CD8-positive, alpha-beta T cell (primary cell): ENCODE measurements at places on chromosomes 11 and 22.

GRCh38 chr22:41092023-41092817 lies at the start of gene EP300:
Gene EP300, plus strand, starts transcription at chr22:41092592. Its CDS starts 413 bp downstream, at chr22:41093005.
- peak; percentile 88 for DNase-seq

DNA sequence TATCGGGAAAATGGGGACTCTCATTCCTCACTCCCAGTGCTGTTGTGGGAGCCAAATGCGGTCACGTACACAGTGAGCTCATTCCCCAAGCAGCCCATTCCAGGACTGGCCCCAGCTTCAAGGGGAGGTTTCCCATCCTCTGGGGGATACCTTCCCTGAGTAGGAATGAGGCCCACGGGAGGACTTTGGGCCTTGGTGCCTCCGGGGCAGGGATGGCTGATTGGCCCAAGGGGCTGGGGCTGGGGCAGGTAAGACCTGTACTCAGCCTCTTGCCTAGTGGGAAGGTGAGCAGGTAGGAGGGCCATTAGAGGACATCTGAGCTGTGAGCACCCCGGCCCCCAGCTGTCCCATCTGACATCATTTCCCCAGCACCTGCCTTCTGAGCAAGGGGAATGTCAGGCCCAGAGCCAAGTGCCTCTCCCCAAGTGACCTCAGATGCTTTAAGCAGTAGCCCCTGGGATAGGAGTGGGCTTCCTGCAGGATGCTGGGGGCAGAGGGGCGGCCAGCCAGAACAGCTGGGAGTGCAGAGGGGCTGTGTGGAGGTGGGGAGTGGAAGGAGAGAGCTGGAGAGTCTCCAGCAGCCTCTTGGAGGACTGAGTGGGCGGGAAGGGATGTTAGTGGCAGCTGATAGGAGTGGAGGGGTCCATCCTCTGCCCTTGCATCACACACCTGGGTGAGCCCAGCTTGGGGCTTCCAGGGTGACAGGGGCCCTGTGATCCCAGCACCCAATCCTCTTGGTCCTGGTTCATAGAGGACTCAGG lies 58.4 kb downstream of the CD82 start:
- DNase-seq = no peak

DNA sequence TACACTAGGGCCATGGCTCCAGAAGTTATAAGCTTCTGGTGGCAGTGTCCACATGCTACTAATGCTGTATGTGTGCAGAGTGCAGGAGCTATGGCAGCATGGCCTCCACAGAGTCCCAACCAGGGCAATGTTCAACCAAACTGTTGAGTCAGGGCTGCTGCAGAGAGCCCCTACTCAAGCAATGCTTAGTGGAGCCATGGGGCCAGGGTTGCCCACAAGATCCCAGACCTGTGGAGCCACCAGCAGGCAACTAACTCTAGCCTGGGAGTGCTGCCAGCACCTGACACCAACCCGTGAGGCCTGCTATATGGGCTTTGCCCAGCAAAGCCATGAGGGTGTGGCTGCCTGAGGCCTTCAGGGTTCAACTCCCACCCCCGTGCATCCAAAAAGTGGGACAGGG lies 655.2 kb downstream of the TBC1D22A start:
- DNase-seq = no peak

DNA sequence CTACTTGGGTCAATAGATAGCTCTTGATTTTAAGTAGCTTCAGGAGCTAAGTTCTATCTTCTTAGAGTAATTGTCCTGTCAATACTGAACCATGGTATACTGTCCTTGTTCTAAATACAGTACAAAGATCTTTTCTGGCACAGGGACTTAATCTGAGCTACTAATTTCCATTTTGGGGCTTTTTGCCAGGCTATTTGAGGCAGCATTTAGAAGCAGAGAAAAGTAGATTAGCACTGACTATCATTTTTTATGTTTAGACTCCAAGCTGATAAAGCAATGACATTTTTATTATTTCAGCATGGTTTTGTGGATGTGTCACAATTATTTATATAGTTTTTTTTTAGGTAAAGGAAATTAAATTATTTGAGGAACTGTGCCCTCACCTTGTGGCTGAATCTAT lies 163.2 kb downstream of the FAT3 start:
- DNase-seq = no peak

- DNase-seq = no peak
These were observed 76.6 kb downstream of the MYO18B start for GRCh38 chr22:25818541-25818940.

GRCh38 chr22:18145676-18146388 lies 4.1 kb upstream of the USP18 start:
- no peak for DNase-seq

DNA sequence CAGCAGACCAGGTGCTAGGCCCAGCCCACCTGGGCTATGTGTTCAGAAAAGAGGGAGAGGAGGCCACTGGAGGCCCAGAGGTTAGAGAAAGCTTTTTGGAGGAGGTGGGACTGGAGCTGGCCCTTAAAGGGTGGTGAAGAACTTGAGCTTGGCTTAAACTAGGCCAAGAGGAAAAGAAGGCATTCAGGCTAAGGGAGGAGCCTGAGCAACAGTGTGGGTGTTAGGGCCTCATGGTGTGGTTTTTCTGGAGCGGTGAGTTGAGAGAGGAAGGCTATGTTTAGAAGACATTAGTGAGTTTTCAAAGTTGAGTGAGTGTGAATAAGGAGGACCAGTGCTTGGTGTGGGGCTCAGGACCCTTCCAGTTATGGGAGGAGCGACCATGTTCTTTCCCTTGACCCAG lies 6.2 kb downstream of the TAF6L start:
- DNase-seq = no peak

GRCh38 chr11:76617553-76618265 lies 52.8 kb downstream of the LRRC32 start:
- DNase-seq = no peak

- DNase-seq = no peak
These were observed 125.0 kb downstream of the RASSF10 start for GRCh38 chr11:13134066-13134465.

- no peak for DNase-seq
These were observed 51.8 kb downstream of the C11orf71 start for GRCh38 chr11:114348200-114349191.

- no peak for DNase-seq
These were observed 29.6 kb upstream of the SNX19 start for GRCh38 chr11:130945896-130946295.

GRCh38 chr11:128528294-128528693 lies 59.1 kb downstream of the ETS1 start:
- no peak for DNase-seq

GRCh38 chr22:35921777-35922176 lies 106.8 kb downstream of the RBFOX2 start:
- DNase-seq = peak; percentile 50

DNA sequence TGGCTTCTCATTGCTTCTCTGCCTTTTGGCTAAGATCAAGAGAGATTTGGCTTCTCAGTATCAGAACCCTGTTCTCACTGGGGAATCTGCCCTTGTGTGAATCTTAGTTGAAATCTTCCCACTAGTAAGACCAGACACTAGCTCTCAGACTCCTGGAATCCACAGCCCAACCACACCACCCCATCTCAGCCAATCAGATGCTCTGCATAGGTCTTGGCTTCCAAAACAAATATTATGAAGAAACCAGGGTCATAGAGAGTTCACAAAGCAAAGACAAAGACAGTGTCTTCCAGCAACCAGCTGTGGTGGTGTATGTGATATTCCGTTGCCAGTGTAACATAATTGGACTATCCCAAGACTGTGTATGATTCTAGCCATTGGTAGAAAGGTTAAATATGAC lies 5.4 kb downstream of the OR8B12 start:
- no peak for DNase-seq

- no peak for DNase-seq
These were observed 51.0 kb upstream of the SC5D start for GRCh38 chr11:121241343-121242211.

GRCh38 chr11:22276535-22276934 lies 61.6 kb upstream of the SLC17A6 start:
- no peak for DNase-seq

- DNase-seq = no peak
These were observed 18.6 kb downstream of the EMID1 start for GRCh38 chr22:29224121-29224858.

GRCh38 chr11:33616552-33616951 lies 84.1 kb downstream of the C11orf91 start:
- DNase-seq = no peak

DNA sequence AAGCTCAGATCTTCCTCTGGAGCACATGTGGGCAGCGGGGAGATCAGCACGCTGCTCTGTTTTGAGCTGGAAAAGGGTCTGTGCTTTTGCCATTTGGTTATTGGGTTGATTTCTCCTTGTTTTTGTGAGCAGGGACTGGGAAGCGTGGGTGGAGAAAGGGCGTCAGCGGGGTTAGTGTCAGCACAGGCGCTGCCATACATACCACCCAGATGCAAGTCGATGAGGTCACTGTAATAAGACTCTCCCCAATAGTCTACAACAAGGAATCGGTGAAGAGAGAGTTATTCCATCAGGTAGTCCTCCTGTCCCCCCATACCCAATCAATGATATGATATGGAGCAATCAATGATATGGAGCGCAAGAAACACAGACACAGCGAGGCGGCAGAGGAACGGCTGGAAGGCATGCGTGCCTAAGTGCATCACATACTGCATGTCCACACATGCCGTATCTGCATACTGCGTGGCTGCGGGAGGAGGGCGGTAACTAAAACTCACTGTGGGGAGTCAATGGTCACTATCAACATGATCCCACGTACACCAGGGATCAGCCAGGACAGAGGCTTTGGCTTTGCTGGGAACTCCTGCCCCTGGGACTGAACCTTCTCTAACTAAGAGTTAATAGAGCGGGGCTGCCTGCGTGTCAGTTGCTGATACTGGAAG lies 29.5 kb upstream of the BID start:
- no peak for DNase-seq

DNA sequence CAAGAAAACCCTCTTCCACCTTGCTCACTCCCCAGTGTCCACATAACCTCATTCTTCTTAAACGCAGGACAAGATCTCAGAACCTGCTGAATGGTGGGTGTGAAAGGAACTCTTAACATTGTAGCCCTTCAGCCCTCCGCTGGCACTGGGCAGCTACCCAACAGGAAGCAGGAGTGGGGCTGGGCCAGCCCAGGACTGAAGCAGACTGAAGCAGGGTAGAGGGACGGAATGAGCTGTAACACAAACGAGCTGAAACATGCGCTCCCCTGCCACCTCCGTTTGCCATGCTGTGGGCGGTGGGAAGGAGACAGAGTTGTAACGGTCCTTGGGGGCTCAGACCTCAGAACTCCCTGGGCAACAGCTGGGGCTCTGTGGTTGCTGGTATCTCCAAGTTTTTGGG lies 23.6 kb downstream of the NPAT start:
- no peak for DNase-seq

DNA sequence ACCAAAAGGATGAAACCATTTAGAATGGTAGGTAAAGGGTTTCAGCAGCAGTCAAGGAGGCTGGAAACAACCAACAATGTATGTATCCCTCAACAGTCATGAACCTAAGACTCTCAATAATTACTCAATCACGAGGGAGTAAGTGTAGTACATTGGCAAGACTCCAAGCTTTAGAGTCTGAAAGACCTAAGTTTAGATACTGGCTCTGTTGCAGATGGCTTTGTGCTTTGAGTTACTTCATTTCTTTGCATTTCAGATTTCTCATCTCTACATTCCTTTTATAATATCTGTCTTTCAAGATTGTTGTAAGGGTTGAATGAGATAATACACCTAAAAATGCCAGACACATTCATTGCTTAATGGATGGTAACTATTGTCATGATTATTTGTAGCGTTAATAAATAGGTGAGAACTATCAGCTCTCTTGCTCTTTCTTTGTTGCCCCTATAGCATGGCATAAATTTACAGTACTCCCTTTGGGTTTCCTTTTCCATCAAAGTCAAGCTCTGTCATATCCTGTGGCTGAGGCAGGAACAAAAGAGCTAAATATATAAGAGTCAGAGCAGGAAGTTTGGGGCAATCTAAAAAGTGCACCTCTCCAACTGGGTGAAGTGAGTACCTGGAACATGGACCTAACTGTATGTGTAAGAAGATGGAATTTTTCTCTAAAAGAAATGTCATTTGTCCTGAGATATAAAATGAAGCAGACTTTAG lies 228.2 kb upstream of the ZC3H12C start:
- DNase-seq = no peak

GRCh38 chr11:46367916-46368267 lies 13.6 kb upstream of the MDK start:
- DNase-seq = no peak

DNA sequence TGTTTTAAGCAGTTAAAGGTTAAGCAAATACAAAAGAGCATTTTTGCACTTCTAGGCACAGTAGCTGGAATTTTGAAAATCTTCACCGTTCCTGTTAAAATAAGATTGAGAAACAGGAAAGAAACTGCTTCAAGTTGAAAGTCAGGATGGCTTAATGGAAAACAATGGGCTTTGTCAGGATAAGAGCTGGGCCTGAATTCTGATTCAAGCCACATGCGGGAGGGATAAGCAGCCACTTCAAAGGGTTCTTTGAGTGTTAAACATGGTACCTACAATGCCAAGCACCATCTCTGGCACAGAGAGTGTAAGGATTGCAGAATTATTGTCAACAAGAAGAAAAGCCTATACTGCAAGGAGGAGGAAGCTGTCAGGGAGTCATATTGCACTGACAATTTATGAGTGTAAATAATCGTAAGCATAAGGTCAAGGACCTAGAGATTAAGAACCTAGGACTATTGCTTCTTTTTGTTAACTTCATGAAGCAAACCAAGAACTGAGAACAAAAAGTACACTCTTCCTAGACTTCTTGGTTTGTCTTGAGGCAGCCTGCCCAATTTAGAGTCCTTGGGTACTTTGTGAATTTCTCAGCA lies 32.5 kb downstream of the MPPED2 start:
- no peak for DNase-seq

GRCh38 chr11:125428486-125429173 lies 67.4 kb downstream of the FEZ1 start:
- no peak for DNase-seq

DNA sequence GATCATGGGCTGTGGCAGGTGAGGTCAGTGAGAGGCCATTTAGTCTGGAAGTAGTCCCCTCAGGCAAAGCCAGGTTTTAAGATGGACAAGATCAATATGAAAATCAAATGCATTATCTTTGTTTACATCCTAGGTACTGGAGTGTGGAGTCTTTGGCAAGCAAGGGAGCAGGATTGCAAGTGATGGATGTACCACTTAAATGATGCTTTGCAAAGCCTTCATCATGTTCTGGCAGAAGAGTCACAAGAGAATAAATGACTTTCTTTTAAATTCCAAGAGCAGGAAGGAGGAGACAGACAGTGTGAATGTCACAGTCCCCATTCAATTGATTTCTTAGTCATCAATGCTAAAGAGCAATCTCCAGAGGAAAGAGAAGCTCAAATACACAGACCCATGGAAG lies 908.3 kb downstream of the FAM181B start:
- DNase-seq = no peak

- DNase-seq = no peak
These were observed 101.7 kb upstream of the CSNK2A3 start for GRCh38 chr11:11454671-11455223.
